ENCODE measurements at places on chromosomes 2 and 18.
A peak's percentile ranks its signal among the peaks of the same experiment; 100 is the strongest.

DNA sequence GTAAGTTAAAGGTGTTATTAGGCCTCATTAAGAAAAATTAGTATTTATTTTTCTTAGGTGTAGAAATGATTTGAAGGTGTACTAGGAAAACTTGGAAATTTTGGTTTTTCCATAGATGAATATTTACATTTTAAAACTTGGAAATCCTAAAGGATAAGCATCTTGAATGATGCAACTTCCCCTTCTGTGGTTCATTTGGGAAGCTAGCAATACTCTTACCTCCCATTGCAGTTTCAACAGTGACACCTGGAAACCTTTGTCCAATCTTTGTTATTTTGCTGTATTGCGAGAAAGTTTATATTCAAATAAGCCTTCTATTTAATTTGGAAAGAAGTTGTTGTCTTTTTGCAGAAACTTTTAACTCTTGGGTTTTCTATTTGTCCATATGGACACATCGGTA lies 68.5 kb downstream of the ZEB2 start:
- no peak overlapping the region for H3K4me3 ChIP-seq
- H3K4me1 ChIP-seq: peaks cover 30% of the 10 kb centered on the region
- H3K36me3 ChIP-seq: no peaks in the 10 kb centered on the region
- no peak for DNase-seq
- H3K27ac ChIP-seq: no peak overlapping the region

- H3K36me3 ChIP-seq: no peaks in the 10 kb centered on the region
- no peak overlapping the region for H3K27ac ChIP-seq
- H3K4me3 ChIP-seq: no peak overlapping the region
- H3K27me3 ChIP-seq: no peaks in the 10 kb centered on the region
- no peaks in the 10 kb centered on the region for H3K4me1 ChIP-seq
These were observed 49.8 kb downstream of the MSH2 start for GRCh38 chr2:47452761-47453160.

GRCh38 chr2:231991664-231992063 lies 30.2 kb downstream of the DIS3L2 start:
- no peak for DNase-seq
- H3K4me1 ChIP-seq: peaks cover 8% of the 10 kb centered on the region
- H3K4me3 ChIP-seq: no peak overlapping the region
- H3K27me3 ChIP-seq: no peaks in the 10 kb centered on the region
- H3K27ac ChIP-seq: no peak overlapping the region

DNA sequence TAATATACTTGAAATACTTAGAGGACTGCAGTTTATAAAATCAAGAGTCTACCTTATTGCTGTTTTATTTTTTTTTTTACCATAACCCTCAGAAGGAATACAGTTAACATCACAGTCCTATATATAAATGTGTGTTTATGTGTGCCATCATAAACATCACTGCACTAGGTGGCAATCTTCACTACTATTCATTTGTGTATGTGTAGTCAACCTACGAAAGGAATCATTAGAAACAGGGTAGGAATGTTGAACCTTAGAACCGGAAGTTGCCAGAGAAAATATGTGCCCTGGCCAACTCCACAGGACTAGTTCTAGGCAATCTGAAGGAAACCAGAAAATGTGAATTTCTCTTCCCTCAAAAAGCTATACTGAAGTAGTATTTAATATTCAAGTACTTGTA lies 3.4 kb downstream of the GEN1 start:
- H3K4me1 ChIP-seq: peaks cover 42% of the 10 kb centered on the region
- peak; percentile 29 for DNase-seq
- no peak overlapping the region for H3K4me3 ChIP-seq
- no peaks in the 10 kb centered on the region for H3K36me3 ChIP-seq

DNA sequence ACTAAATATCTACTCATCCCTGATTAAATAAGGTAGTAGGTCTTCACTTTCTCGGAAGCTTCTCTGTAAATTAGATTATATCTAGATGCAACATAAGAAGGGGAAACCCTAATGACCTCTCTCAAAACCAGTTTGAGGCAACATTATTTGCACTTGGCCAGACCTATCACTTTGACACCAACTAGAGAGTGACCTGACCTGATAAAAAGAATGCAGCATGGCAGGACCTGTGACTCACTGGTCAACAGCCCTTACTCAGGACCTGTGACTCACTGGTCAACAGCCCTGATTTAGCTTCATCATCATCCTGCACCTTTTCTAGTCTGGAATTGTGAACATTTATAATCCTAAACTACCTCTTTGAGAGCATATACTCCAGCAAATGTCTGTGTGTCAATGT lies 1957.7 kb upstream of the CELF4 start:
- H3K4me1 ChIP-seq: no peaks in the 10 kb centered on the region
- no peaks in the 10 kb centered on the region for H3K27me3 ChIP-seq
- H3K27ac ChIP-seq: no peak overlapping the region

DNA sequence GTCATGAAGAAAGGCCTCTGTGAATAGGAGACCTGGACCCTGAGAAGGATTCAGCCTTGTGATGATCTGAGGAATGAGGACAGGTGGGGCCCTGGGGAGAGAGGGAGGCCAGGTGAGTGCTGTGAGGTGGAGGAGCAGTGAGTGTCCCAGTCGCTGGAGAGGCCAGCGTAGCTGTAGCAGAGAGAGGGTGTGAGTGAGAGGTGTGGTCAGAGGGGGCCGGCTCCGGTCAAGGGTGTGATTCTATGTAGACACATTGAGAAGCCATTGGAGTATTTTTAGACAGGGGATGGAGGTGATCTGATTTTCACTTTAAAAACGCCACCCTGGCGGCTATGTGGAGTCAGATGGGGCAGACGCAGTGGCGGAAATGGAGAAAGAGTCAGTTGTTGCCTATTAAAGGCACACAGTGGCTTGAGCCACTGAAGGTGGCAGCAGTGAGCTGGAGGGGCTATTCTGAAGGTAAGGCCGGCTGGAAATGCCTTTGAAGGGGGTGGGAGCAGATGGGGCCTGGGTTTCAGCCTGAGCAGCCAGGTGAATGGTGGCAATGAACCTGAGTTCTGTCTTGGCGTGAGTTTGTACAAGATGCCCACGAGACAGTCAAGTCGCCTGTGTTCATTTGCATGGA lies 55.6 kb downstream of the GREB1 start:
- no peak overlapping the region for H3K4me3 ChIP-seq
- no peaks in the 10 kb centered on the region for H3K36me3 ChIP-seq
- DNase-seq: no peak

GRCh38 chr2:36912695-36913094 lies 53.6 kb downstream of the STRN start:
- H3K4me3 ChIP-seq: no peak overlapping the region
- no peaks in the 10 kb centered on the region for H3K36me3 ChIP-seq
- H3K27me3 ChIP-seq: no peaks in the 10 kb centered on the region
- H3K4me1 ChIP-seq: no peaks in the 10 kb centered on the region

DNA sequence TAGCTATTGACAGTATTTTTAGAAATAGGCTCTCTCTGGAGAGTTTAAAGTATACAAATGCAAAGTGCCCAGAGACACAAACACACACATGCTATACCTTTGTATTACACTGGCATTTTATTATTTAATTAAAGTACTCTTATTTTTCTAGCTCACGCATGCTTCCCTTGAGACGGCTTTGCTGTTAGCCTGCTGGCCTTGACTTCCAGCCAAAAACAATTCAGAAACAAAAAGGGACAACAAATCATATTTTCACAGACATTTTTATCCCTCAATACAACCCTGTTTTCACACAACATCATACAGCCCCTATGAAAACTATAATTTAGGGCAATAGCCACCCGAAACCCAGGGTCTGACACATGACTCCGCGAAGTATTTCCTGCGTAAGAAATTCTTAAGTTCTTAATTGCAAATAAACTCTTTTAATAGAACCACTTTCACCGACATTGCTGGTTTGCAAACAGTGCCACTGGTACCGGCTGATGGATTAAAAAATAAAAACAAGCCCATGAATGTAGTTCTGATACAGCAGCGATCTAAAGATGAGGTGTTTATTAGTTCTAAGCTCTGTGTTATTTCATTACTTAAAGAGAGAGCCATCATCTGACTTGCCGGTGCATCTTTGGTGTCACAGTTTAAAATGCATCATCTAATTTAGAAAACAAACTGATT lies 185.1 kb downstream of the TCF4 start:
- H3K27ac ChIP-seq: peak overlapping the region; percentile 83
- no peaks in the 10 kb centered on the region for H3K36me3 ChIP-seq
- peak overlapping the region; percentile 34 for H3K4me3 ChIP-seq
- H3K27me3 ChIP-seq: no peaks in the 10 kb centered on the region
- H3K4me1 ChIP-seq: peaks cover 23% of the 10 kb centered on the region

DNA sequence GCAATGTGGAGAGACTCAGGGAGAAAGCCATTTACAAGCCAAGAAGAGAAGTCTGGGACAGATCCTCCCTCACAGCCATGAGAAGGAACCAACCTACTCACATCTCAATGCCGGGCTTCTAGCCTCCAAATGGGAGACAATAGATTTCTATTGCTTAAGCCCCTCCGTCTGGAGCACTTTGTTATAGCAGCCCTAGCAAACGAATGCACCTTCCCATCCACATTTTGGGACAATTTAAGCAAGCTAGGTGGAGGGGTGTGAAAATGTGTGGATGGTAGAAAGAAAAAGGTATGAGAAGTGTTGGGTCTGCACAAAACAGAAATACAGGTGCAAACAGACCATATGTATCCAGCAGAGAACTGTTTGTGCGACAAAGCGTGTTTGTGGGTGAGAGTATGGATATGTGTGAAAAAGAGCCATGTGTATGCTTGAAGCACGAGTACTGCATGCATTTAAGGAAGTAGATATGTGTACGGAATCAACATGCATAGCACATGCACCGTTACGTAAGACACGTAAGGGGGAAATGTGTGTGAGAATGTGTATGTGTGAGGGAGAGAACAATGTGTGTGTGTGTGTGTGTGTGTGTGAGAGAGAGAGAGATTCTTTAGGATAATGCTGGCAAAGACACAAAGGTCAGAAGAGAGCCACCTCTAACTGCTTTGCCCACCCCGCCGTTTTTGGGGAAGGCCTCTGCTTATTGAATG lies 13.1 kb upstream of the E2F6 start:
- H3K27ac ChIP-seq: no peak overlapping the region
- H3K27me3 ChIP-seq: peaks cover 51% of the 10 kb centered on the region
- no peak overlapping the region for H3K4me3 ChIP-seq
- DNase-seq: no peak

- H3K27ac ChIP-seq: peak overlapping the region; percentile 62
- H3K4me1 ChIP-seq: peaks cover 17% of the 10 kb centered on the region
- no peaks in the 10 kb centered on the region for H3K36me3 ChIP-seq
- no peak for DNase-seq
- no peak overlapping the region for H3K4me3 ChIP-seq
- H3K27me3 ChIP-seq: no peaks in the 10 kb centered on the region
These were observed 258.9 kb upstream of the TRIB2 start for GRCh38 chr2:12457831-12458230.

GRCh38 chr2:16664809-16665747 lies 556 bp downstream of the CYRIA start:
- DNase-seq: no peak
- peaks cover 2% of the 10 kb centered on the region for H3K4me1 ChIP-seq
- peak overlapping the region; percentile 79 for H3K27ac ChIP-seq
- no peaks in the 10 kb centered on the region for H3K36me3 ChIP-seq
- peak overlapping the region; percentile 74 for H3K4me3 ChIP-seq
- H3K27me3 ChIP-seq: peaks cover 25% of the 10 kb centered on the region

DNA sequence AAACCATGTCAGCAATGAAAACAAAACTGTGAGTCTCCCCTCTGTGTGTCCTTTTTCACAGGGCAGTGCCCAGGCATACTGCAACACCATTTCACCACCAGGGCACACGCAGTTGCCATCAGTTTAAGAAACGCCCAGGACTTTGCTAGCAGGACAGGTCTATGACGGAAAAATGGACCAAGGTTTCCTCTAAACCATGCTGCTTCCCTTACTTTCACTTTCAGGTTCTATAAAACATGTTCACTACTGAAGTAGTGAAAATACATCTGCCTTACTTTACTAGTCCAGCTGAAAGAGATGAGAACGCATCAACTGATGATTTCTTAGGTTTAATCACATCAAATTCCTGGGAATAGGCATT lies 110.5 kb downstream of the TCF4 start:
- H3K4me3 ChIP-seq: peak overlapping the region; percentile 44
- H3K27ac ChIP-seq: peak overlapping the region; percentile 83
- H3K27me3 ChIP-seq: no peaks in the 10 kb centered on the region
- H3K4me1 ChIP-seq: no peaks in the 10 kb centered on the region
- no peaks in the 10 kb centered on the region for H3K36me3 ChIP-seq

- peaks cover 3% of the 10 kb centered on the region for H3K4me1 ChIP-seq
- H3K27ac ChIP-seq: no peak overlapping the region
- no peak overlapping the region for H3K4me3 ChIP-seq
- no peak for DNase-seq
- no peaks in the 10 kb centered on the region for H3K27me3 ChIP-seq
These were observed 3.3 kb upstream of the YWHAQ start for GRCh38 chr2:9634133-9634532.

- no peaks in the 10 kb centered on the region for H3K36me3 ChIP-seq
- no peak overlapping the region for H3K4me3 ChIP-seq
- peaks cover 13% of the 10 kb centered on the region for H3K4me1 ChIP-seq
- DNase-seq: peak; percentile 32
These were observed 22.4 kb upstream of the TOGARAM2 start for GRCh38 chr2:28958689-28959088.

- no peaks in the 10 kb centered on the region for H3K27me3 ChIP-seq
- H3K27ac ChIP-seq: no peak overlapping the region
- H3K4me3 ChIP-seq: no peak overlapping the region
- DNase-seq: no peak
These were observed 30.1 kb downstream of the GAREM2 start for GRCh38 chr2:26202981-26203490.

GRCh38 chr18:78192054-78192453 lies 787.6 kb upstream of the SALL3 start:
- no peak for DNase-seq
- no peak overlapping the region for H3K27ac ChIP-seq
- no peak overlapping the region for H3K4me3 ChIP-seq
- H3K27me3 ChIP-seq: no peaks in the 10 kb centered on the region
- no peaks in the 10 kb centered on the region for H3K4me1 ChIP-seq

- no peaks in the 10 kb centered on the region for H3K36me3 ChIP-seq
- peak; percentile 75 for DNase-seq
- H3K27me3 ChIP-seq: peaks cover 21% of the 10 kb centered on the region
- H3K4me3 ChIP-seq: peak overlapping the region; percentile 43
- H3K27ac ChIP-seq: peak overlapping the region; percentile 83
These were observed 69.0 kb downstream of the CTAGE1 start for GRCh38 chr18:22348521-22349316.

- peaks cover 4% of the 10 kb centered on the region for H3K4me1 ChIP-seq
- H3K27me3 ChIP-seq: no peaks in the 10 kb centered on the region
These were observed 57.8 kb upstream of the CTAGE1 start for GRCh38 chr18:22475426-22476100.

All from transverse colon (tissue), 4 donors.